Thymus (tissue), 14 donors: ENCODE measurements at places on chromosomes 12 and 14. TPM values are rescaled to one million over a fixed set of nuclear protein-coding genes. Genes with fewer than 3 reads are reported as not detected.

The SLC7A7 gene
- 10.7 TPM for total RNA-seq

GRCh38 chr12:32734952-32735351 is 20.7 kb downstream of the YARS2 start:
- DNase-seq, result no peak
- no peaks in the 10 kb centered on the region for H3K27me3 ChIP-seq
- H3K4me3 ChIP-seq, result no peak overlapping the region
- peaks cover 20% of the 10 kb centered on the region for H3K36me3 ChIP-seq
- no peaks in the 10 kb centered on the region for H3K4me1 ChIP-seq

The RNU4-1 gene
- 7,767 TPM for total RNA-seq

The RTL1 gene
- under 0.01 TPM for total RNA-seq

GRCh38 chr12:97200181-97200580 is 262.4 kb upstream of the RMST start:
- H3K27ac ChIP-seq, result no peak overlapping the region

The TAS2R42 gene
- total RNA-seq, result 0.09 TPM

The NINJ2 gene
- 11.8 TPM for total RNA-seq

- H3K27me3 ChIP-seq, result no peaks in the 10 kb centered on the region
- H3K4me1 ChIP-seq, result peaks cover 36% of the 10 kb centered on the region
- no peaks in the 10 kb centered on the region for H3K36me3 ChIP-seq
- H3K4me3 ChIP-seq, result no peak overlapping the region
Observed at GRCh38 chr14:35362911-35363374, 41.6 kb downstream of the NFKBIA start.

- no peaks in the 10 kb centered on the region for H3K36me3 ChIP-seq
- no peak for DNase-seq
- H3K27ac ChIP-seq, result no peak overlapping the region
- peak overlapping the region; percentile 39 for H3K4me3 ChIP-seq
- peaks cover 99% of the 10 kb centered on the region for H3K27me3 ChIP-seq
Observed at GRCh38 chr14:60647837-60648248, 1.4 kb downstream of the SIX1 start.

- peaks cover 13% of the 10 kb centered on the region for H3K4me1 ChIP-seq
- no peaks in the 10 kb centered on the region for H3K36me3 ChIP-seq
- H3K27me3 ChIP-seq, result peaks cover 19% of the 10 kb centered on the region
- peak; percentile 28 for DNase-seq
- H3K4me3 ChIP-seq, result peak within 1 kb of the TSS; percentile 69
- peak within 1 kb of the TSS; percentile 81 for H3K27ac ChIP-seq
Observed at GRCh38 chr12:25958428-25959070, at the start of gene RASSF8. TSS of gene RASSF8 (plus strand) at chr12:25958682. CDS start at chr12:26055344, 96,662 bp downstream.

The CKAP4 gene
- total RNA-seq, result 6.8 TPM

The CATSPERB gene
- 0.99 TPM for total RNA-seq
